HTR-8/SVneo (cell line): ENCODE measurements at places on chromosomes 5 and 9.

- no peak for DNase-seq
Observed at GRCh38 chr5:112154940-112155686, 264.0 kb downstream of the EPB41L4A start.

- no peak for DNase-seq
Observed at GRCh38 chr5:175753536-175754402, 95.9 kb downstream of the HRH2 start.

DNA sequence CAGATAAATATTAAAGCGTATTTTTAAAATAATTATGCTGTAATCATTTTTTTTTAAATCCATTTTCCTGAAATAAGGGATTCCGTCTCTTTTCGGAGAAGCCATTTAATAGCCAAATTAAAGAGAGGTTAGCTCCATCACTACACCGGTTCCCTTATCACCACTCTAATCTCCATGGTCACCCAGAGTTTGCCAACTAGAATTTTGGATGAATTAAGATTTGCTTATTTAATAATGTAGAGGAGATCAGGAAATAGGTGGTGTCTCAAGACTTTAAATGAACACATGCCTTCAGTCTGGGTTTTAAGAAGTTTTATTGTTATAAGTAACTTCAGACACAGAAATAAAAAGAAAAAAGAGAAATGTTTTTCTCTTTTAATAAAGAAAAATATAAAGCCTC lies 151.7 kb downstream of the TTC39B start:
- DNase-seq: no peak

- DNase-seq: no peak
Observed at GRCh38 chr9:78038620-78039300, 7.1 kb upstream of the GNAQ start.

DNA sequence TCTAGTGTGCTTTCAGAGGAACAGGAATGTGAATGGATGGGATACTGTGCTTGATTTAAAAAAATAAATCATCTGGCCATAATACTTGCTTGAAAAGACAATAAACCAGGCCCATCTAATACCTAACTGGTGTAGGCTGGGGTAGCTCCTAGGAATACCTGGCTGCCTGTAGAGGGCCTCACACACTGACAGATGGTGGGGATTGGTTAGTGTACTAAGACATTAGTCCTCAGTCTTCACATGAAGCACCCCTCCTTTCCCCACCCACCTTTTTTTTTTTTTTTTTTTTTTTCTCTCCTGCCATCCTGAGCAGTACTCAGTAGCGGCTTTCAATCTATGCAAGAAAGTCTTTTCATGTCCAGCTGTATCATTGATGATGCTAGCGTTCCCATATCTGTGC lies 130.5 kb downstream of the ADGRV1 start:
- no peak for DNase-seq

GRCh38 chr9:77947651-77948050 lies 84.0 kb downstream of the GNAQ start:
- DNase-seq: no peak

- no peak for DNase-seq
Observed at GRCh38 chr9:99166149-99166548, 55.6 kb downstream of the ALG2 start.

DNA sequence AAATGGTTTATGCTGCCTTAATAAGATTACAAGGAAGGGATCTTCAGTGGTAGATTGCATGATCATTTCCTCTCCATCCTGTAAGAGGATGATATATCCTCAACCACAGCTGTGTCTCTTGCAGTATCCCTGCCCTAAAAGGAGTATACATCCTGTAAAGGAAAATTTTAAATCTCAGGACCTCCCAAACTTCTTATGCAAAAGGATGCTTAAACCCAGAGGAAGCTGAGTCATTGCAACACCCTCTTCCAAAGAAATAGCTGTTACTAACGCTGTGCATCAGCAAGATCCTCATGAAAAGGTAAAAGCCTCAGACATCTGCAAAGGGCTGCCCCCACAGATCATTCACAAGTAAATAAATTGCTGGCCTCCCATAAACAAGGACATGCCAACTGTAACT lies 599.0 kb downstream of the PRELID2 start:
- no peak for DNase-seq

- DNase-seq: no peak
Observed at GRCh38 chr5:6826756-6827155, 113.5 kb downstream of the TENT4A start.

DNA sequence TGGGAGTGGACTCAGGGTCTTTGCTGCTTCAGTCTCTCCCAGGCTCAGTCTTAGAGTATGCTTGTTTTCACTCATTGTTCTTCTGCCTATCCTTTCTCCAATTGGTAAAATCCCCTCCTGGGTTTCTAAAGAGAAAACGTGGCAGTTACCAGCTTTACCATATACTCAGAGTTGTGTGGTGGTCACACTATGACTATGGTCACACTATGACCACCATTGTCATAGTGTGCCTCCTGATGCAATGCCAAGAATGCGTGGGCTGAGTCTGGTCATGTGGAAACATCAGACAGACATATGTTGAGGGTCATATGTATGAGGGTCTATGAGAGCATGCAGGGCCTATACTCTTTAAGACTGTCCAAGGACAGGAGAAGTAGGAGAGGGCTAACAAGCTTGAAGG lies 326.5 kb upstream of the PRR16 start:
- DNase-seq: no peak

DNA sequence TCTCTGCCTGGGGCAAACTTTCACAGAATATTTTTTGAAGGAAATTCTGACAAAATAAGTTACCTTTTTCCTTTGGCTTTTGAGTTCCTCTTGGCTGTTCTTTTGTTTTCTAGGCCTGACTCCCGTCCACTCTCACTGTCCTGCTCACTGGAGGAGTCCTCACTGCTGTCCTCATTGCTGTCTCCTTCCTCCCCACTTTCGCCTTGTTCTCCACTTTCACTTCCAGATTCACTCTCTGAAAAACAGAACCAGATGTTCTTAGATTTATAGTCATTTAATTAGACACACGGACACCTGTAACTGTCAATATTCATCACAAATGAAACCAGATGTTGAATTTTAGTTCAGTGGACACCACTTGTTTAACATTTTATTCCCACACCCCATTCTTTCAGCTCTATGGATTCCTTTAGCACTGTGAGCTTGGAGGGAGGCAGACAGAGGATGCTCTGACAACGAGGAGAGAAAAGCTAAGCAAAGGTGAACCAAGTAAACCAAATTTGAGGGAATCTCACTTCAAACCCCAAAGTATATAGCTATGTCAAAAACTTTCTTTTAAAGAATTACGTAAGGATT lies 180.7 kb downstream of the AP3B1 start:
- no peak for DNase-seq

- DNase-seq: no peak
Observed at GRCh38 chr5:3121813-3122212, 370.3 kb upstream of the IRX2 start.

DNA sequence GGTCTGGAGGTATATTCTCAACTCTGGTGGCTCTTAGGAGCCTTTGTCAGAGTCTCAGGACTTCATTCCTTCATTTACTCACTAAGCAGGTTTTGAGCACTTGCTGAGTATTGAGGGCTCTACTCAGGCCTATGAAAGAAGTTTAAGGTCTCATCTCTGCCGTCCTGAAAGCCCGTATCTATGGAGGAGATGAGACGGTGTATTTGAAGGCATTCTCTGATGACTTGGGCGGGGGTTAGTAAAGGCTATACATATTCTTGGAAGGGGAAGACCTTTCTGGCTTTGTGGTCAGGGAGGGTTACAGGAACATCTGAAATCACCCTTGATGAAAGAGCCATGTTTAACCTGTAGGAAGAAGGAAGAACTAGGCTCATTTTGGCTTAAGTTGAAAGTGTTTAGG lies 21.9 kb downstream of the RASGRF2 start:
- no peak for DNase-seq

- DNase-seq: no peak
Observed at GRCh38 chr5:137754961-137755762, 999 bp upstream of the HNRNPA0 start.

DNA sequence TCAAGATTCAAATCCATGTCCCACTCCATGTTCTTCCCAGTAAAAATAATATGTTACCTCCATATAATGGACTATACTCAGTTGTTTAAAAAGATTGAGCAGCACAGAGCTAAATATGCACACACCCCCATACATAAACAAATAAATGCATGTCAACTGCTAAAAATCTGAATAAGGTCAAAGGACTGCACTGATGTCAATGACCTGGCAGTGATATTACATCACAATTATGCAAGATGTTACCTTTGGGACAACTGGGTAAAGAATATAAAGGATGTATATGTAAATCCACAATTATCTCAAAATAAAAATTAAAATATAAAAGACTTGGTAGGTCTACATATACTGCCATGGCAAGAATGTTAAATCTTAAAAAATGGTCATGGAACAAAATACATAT lies 57.9 kb downstream of the CDK5RAP2 start:
- DNase-seq: no peak

- DNase-seq: no peak
Observed at GRCh38 chr5:113292462-113292861, 142.3 kb downstream of the TSSK1B start.

GRCh38 chr5:67770431-67771025 lies 445.0 kb upstream of the PIK3R1 start:
- DNase-seq: no peak

GRCh38 chr9:7097785-7098752 lies 340.3 kb downstream of the KDM4C start:
- DNase-seq: no peak

- no peak for DNase-seq
Observed at GRCh38 chr9:116979456-116979855, 292.4 kb downstream of the TRIM32 start.

GRCh38 chr9:4680173-4680525 lies 780 bp downstream of the CDC37L1 start:
- no peak for DNase-seq

- DNase-seq: no peak
Observed at GRCh38 chr5:124453221-124454051, 293.0 kb downstream of the ZNF608 start.

DNA sequence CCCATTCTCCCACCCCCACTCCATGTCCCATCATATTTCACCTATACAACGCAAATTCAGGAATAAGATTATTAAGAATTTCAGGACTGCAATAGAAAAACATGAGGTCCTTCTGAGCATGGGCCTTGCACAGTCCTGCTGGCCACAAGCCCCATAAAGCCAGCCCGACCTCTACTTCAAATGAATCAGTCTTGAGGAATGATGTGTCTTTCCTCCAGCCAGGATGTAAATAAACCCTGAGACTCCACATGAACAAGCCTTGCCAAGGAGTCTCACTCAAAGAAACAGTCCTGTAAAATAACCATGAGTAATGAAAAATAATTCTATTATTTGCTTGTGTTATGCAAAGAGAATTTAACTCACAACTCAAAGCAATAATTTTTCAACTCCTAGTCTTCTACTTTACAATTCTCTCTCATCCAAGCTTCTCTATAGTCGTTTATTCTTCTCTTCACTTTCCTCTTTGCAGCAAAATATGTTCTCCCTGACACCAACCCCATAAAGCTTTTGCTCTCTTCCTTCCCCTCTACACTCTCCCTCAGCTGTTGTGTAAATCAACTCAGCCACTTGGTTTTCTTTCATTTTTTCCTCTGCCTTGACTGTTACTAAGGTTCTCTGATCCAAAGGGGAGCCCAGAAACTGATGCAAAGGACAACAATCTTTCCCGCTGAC lies 140.1 kb upstream of the MOCS2 start:
- DNase-seq: peak; percentile 73

DNA sequence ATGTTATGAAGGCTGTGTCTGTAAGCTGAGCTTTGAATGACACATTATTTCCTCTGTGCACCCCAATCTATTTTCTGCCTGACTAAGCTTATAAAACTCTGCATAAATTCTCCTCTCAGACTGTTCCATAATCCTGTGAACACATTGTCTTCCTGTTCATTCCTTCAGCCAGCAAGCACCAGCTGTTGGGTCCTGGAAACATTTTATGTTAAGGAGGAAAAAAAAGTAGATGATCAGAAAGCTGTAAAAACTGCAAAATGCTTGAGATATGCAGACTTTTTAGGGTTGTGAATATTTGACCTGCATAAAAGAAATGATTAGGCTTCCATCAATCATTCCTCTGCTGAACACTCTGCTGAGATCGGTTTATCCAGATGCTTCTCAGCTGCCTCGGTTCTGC lies 1246.0 kb upstream of the DMAC1 start:
- DNase-seq: no peak

GRCh38 chr9:127637322-127637847 lies 25.3 kb downstream of the STXBP1 start:
- DNase-seq: peak; percentile 54

GRCh38 chr5:148733601-148734438 lies 79.5 kb upstream of the HTR4 start:
- DNase-seq: peak; percentile 29

DNA sequence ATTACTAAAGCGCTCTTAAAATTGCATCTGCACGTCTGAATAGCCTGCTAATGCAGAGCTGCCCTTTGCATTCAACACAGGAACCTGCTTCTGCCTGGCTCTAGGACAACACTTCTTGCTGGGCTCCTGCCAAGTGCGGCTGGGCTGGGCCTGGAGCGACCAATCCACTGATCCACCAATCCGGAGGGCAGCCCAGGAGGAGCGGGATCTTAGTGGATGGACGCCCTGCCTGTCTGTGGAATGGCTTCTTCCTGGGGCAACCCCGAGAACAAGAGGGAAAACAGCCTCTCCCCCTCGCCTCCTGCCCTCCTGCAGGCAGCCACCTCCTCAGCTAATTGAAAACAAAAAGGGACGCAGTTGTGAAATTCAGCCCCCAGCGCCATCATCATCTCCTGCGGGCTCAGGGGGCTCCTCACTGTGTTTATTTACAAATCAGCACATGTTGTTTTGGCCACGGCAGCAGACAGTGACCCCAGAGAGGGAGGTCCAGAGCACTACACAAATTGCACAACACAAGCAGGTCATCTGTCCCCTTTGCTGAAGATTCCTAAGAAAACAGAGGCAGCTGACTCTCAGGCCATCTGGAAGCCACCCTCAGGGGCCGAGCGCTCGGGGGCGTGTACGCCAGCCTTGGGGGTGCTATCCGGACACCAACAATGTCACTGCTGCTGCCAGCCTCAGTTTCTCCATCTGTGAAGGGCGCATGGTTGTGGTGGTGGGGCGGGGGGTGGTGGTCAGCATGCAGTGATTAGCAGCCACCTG lies 57.3 kb downstream of the GADD45G start:
- DNase-seq: peak; percentile 24

DNA sequence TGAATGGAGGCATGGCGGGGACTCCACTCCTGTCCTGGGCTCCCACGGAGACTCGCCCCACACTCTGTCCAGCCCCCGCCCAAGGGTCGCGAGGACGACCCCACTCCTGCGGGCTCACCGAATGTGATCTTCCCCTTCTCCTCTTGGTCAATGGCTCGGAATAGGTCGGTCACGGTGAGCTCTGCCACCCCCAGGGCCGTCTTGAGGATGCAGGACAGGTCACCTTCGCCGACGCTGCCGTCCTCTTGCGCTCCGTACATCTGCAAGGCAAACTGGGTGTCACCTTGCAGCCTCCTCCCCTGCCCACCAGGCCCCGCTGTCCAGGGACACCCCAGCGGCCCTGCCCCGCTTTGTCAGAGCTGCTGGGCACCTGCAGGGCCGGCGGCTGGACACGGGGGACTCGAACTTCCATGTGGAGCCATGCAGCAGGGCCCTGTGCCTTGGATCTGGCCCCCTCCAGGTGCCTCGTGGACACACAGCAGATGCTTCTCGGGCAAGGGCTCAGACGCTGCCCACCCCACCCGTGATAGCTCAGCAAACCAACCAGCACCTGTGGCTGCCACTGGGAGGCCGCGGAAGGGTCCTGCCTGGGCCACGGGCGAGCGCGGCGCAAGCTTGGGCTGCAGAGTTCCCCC lies 21.5 kb upstream of the SLC6A3 start:
- no peak for DNase-seq
